ENCODE measurements at places on chromosomes 5 and 9.

GRCh38 chr5:116883875-116884274, 309.3 kb upstream of the SEMA6A start:
- no peak for DNase-seq

- no peak for DNase-seq
Measured at GRCh38 chr9:126872516-126872915, 12.1 kb downstream of the ZBTB34 start.

DNA sequence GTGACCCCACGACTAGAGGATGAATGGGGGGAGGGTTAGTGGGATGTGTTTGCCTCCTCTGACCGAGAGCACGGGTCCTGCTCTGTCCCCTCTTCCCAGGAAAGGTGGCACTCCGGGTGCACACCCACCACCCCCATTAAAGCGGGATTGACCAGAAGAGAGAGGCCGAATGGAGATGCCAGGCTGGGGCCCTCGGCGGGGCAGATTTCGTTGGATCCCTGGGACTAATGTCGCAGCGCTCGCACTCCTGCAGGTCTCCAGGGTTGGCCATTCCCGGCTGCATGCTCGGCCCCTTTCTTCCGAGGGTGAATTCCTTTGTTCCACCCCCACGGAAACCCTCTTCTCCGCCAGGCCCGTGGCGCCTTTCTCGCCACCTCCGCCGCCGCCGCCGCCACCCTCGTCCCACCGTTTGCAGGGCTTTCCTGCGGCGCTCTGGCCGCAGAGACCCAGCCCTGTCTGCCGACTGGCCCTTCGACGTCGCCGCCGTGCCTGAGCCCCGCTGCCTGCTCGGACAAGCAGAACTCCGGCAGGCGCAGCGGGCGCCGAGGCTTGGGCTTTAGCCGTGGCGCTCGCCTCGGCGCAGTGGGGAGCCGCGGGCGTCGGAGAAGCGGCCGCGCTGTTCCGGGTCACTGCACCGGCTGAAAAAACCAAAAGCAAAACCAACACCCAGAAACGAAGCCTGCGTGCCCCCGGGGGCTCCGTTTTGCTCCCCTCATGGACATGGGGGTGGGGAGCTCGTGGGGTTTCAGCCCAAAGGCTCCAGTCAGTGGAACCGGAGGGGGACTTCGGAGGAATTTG, 11.8 kb downstream of the LMX1B start:
- no peak for DNase-seq

DNA sequence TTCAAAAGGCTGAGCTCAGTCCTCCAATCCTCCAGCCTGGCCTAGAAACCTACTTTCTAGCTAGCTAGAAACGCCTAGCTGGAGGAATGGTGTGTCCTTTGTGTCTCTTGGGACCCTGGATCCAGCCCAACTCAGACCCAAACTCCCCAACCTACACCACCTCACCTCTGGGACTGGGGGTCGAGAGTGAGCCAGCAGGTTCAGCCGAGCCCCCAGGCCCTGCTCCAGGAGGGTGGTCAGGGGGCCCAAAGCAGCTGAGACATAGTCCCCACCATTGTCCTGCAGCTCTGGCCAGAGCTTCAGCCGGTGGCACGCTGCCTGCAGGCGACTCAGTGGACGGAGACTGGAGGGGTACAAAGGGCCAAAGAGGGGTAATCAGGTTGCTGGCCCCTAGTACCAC, 6.2 kb downstream of the NOL6 start:
- no peak for DNase-seq

GRCh38 chr9:133855802-133856521, 117.8 kb upstream of the SARDH start:
- no peak for DNase-seq

Measured in NCI-H2081 (cell line).